ENCODE measurements at places on chromosomes 4 and X. TPM values are rescaled to one million over a fixed set of nuclear protein-coding genes. Genes with fewer than 3 reads are reported as not detected.

DNA sequence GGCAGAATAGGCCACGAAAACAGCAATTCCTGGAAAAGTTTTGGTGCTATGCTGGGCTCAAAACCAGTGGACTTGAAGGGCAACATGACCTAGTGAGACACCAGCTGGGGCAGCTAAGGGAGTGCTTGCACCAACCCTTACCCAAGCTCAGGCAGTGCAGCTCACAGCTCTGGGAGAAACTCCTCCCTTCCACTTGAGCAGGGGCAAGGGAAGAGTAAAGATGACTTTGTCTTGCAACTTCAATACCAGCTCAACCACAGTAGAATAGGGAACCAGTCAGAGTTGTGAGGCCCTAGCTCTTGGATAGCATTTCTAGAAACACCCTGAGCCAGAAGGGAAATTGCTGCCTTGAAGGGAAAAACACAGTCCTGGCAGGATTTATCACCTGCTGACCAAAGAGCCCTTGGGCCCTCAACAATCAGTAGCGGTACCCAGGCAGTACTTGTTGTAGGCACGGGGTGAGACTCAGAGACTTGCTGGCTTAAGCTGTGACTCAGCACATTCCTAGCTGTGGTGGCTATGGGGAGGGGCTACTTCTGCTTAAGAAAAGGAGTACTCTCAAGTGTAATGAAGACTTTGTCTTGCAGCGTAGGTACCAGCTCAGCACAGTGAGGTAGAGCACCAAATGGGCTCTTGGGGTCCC lies 19.7 kb upstream of the ABCG2 start:
- DNase-seq, result no peak

DNA sequence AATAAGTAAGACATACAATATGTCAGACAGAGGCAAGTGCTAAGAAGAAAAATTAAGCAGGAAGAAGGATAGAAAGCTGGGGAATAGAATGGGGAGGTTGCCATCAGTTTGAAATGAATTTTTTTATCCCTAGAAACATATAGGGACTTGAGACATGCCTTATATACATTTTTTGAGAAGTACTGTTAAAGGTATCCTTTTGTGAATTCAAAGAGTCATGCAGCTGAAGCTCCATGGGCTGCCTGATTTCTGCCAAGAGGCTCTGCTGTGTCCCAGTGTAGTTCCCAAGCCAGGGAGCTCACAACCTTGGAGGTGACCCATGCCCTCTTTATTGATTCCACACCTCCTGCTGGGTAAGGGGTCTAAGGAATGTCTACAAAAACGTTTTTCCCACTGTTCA lies 564.6 kb upstream of the DIPK2B start:
- DNase-seq, result no peak

GRCh38 chrX:104104676-104105075 lies 7.6 kb upstream of the ZCCHC18 start:
- DNase-seq, result no peak

GRCh38 chrX:11739776-11740175 lies 18.3 kb upstream of the MSL3 start:
- no peak for DNase-seq

- no peak for DNase-seq
Observed at GRCh38 chrX:146056511-146057081, 239.0 kb downstream of the SLITRK2 start.

The TASL gene
- total RNA-seq, result 2.3 TPM

- DNase-seq, result no peak
Observed at GRCh38 chr4:116389139-116389538, 696.2 kb downstream of the TRAM1L1 start.

GRCh38 chr4:138816875-138817274 lies 198.7 kb upstream of the NOCT start:
- DNase-seq, result no peak

The RAB33A gene
- 5.0 TPM for total RNA-seq

DNA sequence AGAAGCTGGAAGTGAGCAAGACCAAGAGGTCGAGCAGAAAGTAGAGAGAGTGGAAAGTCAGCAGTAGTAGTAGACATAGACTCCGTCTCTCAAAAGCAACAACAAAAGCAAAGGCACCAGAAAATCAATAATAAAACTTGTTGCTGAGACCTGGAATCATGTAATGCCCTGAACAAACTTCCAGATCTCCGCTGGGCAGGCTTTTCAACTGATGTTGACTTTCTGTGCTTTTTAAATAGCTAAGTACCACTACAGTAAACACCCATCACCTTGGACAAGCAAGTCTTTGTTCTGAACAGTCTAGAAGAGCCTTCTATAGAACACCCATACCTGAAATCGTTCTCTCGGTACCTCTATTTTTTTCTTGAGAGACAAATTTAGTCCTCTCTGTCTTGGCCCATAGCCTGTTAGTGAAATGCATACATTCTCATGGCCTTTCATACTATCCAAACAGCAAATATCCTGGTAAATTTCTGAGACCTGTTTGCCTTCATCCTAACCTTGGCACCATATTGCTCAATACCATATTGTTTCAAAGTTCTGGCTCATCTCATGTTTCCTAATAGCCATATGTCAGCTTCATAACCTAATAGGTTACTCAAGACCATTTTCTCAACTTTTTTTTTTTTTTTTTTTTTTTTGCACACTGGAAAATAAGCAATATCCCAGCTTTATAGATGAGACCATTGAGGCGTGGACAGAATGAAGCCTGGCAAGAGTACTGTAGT lies 200.6 kb upstream of the RBPJ start:
- DNase-seq, result no peak

- no peak for DNase-seq
Observed at GRCh38 chrX:40968180-40968579, 117.1 kb upstream of the USP9X start.

DNA sequence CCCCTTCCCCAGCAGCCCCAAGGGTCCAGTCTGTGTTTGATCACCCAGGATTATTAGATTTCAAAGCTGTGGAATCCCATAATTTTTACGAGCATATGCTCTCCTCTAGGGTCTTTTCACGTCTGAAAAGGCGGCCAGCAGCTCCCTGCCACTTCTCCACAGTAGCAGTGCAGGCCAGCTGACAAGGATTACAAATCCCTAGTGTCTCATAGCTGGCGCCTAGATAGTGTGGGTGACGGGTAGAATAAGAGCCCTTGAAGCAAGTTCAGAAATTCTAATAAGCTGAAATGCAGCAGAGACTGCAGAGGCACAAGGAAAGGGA lies 79.4 kb downstream of the RLIM start:
- DNase-seq, result no peak

The HTN3 gene
- total RNA-seq, result not detected

The MAOA gene
- total RNA-seq, result not detected

DNA sequence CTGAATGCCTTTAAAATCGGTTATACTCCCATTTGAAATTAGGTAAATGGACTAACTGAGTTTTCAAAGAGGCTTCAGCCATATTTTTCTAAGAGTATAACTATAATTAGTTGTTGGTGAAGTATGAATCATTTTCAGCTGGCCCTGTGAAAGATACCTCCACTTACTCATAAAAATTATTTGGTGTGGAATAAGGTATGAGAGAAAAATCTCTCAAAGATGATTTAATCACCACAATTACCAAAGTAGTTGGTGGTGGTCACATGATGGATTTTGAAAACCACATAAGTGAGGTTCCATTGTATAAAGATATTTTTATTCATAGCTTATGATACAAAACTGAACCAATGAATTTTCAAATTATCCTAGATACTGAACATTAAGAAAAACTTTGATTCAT lies 9.0 kb upstream of the KLHL2 start:
- DNase-seq, result no peak

- no peak for DNase-seq
Observed at GRCh38 chrX:27336466-27337091, 126.6 kb downstream of the PPP4R3C start.

The OPN1MW2 gene
- not detected for total RNA-seq

DNA sequence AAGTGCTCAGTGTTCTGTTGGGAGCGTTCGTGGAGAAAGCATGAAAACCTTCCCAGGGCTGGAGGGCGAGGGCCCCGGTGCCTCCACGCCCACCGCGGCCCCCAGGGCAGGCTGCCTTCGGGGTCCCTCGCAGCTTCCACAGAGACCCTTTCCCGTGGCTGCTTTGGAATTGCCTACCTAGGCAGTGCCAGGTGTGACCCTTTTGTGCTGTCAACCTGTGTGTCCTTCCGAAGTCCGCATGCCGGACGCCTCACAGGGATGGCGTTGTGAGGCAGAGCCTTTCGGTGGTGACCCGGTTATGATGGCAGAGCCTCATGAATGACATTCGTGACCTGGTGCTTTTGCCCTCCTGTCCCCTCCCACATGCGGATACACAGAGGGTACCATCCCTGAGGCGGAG lies 17.4 kb downstream of the TMEM175 start:
- no peak for DNase-seq

DNA sequence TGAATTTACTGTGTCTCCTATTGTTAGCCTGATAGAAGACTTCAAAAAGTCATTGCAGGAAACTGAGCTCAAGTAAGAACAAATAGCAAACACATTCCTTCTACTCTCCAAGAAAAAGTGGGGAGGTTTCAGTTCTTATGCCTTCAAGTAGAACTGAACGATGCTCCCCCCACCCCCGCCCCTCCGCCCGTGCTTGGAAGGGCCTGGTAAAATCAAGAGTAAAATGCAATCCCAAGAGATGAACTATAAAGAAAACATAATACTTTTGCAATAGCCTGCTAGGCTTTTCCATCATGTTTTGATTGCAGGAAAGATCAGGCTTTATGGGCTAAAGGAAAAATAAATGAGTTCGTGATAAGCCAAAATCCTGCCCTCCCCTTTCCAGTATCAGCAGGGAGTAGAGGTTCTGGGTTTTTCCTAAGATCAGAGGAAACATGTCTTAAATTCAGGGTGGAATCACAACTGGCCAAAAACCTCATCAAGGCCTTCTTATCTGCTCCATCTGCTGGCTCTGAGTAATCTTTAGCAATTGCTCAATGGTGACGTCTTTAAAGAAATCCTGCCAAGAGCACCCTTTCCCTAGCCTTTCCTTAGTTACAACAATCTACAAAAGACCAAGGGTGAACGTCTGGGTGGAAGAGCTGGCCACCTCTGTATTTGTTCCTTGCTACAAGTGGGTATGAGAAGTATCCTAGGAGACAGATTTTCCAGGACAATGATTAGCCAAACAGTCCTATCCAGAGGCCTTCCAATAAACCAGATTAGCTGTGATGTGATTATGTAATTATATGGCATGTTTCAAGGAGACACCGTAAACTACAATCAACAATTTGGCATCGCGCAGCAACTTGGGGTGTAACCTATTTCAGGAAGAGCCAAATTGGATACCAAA lies 66.3 kb upstream of the FAM9C start:
- DNase-seq, result no peak

The LEF1 gene
- 319 TPM for total RNA-seq

DNA sequence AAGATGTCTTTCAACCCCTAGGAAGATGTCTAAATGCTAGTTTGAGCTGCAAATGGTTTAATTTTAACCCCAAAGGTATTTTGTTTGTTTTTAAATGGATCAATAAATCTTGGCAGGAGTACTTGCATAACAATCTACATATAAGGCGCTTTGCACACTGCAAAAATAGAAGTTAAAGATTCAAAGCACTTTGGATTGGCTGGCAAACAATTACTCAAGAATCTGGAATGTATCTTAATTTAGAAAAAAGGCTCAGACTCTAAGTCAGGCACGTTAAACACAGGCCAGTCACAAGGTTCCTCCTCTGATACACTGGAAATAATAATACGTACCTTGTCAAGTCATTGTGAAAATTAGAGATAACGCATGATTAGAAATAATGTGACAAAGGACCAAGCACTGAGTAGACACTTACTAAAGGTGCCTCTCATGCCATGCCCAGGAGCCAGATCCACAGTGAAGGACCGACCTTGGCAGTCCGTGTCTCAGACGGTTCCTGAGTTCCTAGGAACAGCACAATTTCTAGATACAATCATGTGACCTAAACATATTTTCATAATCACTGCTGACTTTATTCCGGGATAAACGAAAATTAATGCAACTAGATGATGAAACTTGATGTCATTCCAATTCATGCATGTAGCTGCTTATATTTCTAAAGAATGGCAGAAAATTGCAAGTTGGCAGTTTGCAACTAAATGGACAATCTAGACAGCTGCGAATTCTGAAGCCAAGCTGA lies 49.6 kb downstream of the PROM1 start:
- no peak for DNase-seq

The PIGA gene
- total RNA-seq, result 111 TPM

DNA sequence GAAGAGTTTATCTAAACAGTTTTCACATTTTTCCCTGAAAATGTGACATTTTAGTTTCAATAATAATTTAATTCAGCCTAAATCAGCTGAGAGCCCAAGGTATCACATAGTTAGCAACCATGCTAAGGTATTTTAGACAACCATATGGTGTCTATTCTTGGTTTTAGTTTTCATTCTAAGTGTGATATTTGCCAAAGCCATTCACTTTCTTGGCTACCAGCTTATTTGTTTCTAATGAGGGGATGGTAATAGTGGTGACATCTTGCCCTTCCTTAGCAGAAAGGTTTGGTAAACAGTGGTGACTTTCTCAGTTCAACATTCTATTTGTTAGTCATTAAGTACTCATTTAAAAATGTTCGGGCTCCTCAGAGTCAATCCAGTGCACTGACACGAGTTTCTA lies 854.9 kb upstream of the HTR2C start:
- DNase-seq, result no peak

The KIF4A gene
- total RNA-seq, result 0.23 TPM

DNA sequence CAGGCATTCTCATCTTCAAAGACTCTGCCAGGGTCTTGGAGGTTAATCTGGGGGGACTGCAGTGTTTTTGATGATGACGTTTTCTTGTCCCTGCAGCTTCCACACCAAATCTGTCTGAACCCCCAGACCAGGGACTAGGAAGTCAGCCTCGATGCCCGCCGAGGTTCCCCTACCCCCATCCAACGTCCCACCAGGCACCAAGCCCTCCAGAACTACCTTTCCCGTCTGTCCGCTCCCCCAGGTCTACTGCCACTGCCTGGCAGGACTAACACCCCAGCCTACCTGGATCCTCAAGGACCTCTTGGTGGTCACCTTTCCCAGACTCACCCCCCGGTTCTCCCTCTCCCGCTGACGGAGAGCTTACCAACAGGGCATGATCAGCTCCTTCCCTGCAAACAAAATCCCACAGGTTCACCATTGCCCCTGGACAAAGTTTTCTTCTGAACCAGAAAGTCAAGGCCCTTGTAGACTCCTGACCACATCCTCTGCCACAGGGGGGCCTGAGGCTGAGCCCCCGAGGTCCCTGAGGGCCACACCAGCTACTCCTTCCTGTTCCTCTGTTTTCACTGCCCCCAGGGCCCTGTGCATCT lies 40.9 kb downstream of the HMX1 start:
- DNase-seq, result no peak

The ZBTB49 gene
- total RNA-seq, result 7.4 TPM

DNA sequence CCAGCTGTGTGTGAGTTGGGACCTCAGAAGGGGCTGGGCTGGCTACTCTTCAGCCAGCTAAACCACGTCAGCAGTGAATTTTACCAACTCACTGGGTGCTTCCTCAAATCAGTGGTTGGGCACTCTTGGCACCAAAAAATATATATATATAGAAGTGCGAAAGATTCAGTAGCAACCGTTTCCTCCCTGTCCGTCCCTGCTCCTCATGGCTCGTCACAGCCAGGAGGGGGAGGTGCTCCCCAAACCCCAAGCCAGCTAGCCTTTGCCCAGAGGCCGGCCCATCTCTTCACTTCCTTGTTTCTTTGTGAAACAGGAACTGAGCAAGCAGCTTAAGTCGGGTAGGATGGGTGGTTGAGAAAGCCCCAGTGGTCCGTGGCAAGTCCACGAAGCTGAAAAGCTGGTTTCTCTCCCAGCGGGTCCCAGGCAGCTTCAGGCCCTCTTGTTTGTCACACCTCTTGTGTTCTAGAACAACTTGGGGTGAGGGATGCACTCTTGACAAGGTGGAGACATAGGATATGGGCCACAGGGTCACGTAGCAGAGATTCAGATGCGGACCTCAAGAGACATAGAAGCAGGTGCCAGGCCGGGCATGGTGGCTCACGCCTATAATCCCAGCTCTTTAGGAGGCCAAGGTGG lies 6.8 kb upstream of the SASH3 start:
- DNase-seq, result no peak
